ENCODE measurements at places on chromosomes 16 and 17.

DNA sequence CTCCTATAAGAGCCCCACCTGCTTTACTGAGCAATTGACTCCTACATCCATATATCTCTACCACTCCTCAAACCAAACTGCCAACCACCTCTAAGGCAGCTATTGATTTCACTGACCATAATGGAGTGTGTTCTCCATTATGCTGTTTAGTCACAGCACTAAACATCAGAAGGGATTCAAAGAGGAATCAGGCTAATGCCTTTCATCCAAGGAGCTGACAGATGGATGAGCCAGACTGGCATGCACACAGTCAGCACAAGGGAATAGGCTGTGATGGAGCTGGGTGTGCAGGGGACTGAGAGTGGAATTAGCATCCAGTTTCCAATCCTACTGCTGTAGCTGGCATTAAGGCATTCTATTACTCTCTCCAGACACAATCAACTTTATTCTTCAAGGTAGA lies 88.7 kb upstream of the CCL2 start:
- DNase-seq = no peak

DNA sequence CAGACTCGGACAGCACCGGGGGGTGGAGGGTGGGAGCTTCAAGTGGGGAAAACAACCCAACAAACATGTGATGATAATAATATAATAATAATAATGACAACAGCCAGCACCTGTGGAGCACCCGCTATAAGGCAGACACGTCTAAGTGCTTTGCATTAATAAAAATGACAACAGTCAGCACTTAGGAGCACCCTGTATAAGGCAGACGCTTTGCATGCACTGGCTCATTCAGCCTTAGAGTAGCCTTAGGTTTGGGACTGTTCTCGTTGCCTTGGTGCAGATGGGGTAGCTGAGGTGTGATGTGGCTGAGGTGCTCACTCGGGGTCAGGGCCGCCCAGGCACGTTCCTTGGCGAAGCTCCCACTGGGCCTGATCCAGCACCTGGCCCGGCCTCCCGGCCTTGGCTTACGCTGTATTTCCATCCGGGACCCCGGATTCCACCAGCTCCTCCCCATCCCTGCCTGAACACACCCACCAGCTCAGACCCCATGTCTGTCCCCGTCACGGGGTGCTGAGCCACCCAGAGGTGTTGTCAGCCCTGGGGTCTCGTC lies 144.0 kb upstream of the CIBAR2 start:
- no peak for DNase-seq

DNA sequence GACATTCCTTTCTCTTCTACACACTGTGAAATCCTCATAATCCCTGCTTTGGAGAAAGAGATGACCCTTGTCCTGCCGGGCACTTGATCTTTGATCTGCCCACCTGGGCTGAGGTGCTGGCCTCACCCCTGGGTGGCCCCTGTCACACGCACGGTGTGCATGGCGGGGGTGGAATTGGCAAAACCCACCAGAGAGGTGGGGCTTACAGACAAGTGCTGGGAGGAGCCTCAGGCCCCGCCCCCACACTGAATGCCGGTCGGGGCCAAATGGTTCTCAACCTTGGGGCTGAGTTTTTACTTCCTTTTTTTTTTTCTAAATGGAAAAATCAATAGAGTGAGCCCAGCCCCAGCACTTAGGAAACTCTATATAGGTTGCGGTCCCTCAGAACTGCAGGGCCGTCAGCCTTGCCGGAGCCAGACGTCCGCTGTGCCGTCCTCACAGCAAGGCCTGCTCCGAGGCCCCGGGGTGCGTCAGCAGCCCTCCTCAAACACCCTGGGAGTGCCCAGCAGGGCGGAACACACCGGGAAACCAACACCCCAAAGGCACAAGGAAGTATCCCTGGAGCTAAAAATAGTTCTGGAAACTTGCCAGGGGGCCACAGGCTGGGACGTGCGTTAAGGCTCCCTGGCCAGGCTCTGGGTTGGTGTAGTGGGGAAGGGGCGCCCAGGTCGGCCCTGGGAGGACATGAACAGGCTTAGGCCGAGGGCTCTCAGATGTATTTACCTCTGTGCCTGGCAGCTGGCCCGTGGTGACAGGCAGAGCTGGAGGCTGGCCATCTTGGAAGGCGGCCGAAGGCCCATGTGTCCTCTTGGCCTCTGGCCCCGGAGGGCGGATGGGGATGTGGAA lies 11.0 kb downstream of the GPRC5C start:
- DNase-seq = no peak

DNA sequence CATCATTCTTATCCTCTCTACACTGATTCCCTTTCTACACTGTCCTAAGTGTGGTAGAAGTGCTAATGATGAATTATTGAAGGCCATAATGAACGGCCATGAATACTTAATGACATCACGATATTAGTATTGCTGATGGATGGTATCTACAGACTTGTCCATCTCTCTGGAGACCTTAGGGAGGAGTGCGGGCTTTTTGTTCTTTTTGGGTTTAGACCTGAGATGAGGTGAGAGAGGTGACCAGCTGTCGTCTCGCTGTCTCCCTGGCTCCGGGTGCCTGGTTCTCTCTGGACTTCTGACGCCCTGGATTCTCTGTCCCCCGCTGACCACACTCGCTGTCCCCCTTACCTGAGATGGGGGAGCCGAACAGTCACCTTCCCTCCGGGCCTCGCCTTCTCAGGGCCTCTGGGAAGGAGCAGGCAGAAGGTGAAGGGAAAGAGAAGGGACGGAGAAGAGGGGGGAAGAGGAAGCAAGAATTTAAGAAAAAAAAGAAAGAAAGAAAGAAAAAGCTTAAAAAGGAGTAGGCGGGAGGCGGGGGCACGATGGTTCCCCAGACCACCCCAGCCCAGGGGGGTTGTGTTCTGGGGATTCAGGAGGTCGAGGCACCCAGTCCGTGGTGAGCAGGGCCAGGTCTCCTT lies 17.1 kb downstream of the SGCA start:
- no peak for DNase-seq

GRCh38 chr16:84357191-84357651 lies 11.1 kb upstream of the ATP2C2 start:
- DNase-seq = no peak

GRCh38 chr16:77383606-77384187 lies 51.1 kb downstream of the ADAMTS18 start:
- no peak for DNase-seq

DNA sequence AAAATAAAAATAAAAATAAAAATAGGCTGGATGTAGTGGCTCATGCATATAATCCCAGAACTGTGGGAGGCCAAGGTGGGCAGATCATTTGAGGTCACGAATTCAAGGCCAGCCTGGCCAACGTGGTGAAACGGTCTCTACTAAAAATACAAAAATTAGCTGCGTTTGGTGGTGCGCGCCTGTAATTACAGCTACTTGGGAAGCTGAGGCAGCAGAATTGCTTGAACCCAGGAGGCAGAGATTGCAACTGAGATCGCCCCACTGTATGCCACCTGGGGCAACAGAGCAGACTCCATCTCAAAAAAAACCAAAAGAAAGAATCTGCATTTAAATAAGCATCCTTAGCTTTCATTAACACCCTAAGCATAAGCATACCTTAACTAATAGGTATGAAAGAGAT lies 33.8 kb downstream of the YWHAE start:
- DNase-seq = no peak

GRCh38 chr17:48565925-48566710 lies 12.0 kb downstream of the HOXB4 start:
- DNase-seq = no peak
